Sigmoid colon (tissue), 7 donors: ENCODE measurements at places on chromosomes 3 and 15. TPM values are rescaled to one million over a fixed set of nuclear protein-coding genes. Genes with fewer than 3 reads are reported as not detected.

GRCh38 chr3:1191026-1191425 is 98.2 kb downstream of the CNTN6 start:
- DNase-seq, result no peak

DNA sequence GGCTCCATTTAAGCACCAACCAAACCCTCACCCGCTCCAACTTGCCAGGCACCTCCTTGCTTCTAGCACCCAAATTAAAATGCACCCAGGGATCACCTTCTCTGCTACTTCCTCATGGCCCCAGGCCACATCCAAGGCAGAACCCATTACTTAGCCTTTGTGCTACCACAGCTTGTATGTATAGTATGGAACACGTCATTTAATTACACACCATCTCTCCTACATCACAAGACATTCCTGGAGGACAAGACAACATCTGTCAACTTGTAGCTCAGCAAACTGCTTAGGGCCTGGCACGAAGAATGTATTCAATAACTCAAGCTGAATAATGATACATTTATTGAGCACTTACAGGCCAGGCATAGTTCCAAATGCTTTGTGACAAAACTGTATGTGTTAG is 23.3 kb downstream of the ZDHHC3 start:
- DNase-seq, result no peak

DNA sequence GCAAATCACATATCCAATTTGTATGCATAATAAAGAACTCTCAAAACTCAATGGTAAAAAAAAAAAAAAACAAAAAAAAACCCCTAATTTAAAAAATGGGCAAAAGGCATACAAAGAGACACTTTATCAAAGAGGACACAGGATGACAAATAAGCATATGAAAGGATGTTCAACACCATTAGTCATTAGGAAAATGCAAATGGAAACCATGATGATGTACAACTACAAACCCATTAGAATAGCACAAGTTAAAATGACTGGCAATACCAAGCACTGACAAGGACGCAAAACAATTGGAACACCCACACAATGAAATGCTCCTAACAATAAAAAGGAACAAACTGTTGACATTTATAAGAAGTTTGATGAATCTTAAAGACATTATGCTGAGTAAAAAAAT is 63.4 kb upstream of the ADAMTS17 start:
- no peak for DNase-seq

- no peak for DNase-seq
These were observed 240.6 kb upstream of the TOPAZ1 start for GRCh38 chr3:44001072-44001471.

DNA sequence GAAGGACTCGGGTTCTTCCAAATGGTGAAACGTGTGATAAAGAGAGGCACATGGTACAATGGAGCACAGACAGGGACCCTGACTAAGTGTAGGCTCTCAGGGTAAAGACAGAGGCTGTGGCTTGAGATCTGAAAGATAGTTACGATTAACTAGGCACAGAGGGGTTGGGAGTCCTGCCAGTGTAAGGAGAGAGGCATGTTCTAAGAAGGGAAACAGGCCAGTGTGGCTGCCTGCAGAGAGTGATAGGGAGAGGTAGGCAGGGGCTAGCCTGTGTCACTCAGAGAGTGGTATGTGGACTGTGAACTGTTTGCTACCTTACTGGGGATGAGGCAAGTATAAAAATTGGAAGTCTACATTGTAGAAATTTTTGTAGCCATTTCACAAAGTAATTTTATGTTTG is 109.5 kb downstream of the PEX5L start:
- no peak for DNase-seq

DNA sequence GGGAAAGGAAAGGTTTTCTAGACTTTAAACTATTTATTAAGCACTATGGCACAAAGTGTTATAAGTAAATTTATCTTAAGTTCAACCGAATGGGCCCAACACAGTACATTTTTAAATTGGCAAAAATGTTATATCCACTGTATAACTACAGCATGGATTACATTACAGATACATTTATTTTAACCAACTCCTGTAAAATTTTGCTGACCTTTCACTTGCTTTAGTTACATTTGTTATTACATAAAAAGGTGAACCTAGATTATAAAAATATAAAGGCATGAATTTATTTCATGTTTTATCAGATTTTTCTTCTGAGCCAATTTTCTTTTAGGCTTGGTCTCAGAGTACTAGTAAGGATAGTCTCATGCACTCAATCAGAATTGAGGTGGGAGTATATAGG is 221.9 kb upstream of the GBE1 start:
- DNase-seq, result no peak

DNA sequence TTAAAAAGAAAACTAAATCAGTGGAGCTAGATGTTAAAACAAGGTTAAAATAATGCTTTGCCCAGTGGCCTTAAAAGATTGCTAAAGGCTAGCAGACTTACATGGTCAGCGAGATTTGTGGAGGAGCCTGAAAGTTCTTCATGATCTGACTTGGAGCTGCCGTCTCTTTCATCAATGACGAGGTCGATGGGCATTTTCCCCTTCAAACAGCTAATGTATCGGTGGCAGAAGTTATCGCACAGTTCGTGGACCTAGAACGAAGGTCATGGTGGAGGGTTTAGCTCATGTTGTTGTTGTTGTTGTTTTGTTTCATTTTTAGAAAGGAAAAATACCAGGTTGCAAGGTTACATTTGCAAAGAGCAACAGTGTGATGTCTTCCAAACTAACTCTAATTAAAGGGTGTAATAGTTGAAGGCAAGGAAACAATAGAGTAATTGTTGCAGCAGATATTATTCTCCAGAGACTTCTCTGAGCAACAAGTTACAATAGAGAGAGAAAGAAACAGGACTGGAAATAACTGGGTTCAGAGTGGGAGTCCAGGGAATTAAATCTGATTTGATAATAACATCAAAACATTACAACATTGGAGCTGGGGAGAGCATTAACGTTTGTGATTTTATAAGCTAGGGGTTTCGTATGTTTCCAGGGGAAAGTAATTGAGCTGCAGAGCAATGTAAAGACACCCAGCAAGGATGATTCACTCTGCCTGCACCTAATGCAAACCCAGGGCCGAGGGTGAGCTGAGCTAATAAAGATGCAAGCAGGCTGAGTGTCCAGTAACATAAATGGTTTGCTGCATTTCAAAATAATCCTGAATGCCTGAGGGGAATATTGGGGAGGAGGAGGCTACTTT is 6.6 kb downstream of the MEIS2 start:
- no peak for DNase-seq

DNA sequence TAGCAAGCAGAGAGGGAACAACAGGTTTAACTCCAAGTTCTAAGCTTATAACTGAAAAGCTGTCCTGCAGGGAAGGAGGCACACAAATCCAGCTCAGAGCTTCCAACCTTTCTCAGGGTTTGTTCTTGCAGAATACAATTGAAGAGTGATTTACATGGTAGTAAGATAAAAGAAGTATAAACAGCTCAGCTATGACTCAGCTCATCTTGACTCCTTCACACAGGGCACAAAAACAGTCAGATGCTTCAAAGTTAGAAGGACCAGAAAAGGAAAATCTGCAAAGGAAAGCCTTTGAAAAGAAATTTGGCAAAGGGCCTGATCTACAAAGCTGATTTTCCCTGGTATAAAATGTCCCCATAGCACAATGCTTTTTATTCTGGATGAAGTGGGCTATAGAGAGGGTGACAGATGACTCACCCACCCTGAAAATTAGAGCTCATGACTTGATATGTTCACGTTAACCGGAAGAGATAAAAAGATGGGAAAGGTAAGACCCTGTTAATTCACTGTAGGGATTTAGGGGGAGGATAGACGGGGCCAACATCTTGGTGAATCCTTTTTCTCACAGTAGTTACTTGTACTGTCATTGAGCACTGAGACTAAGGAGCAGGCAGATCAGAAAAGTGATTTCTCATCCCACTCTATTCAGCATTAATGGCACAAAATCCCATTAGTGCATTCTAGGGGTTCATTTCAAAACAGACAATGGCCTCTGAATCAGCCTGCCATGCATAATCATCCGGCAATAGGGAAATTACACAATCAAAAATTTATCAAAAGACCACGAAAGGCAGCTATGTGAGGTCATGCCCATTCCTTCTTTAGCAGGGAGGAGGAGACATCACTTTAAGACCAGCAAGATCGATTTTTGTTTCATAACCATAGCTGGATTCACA is 143.5 kb downstream of the GAP43 start:
- no peak for DNase-seq

- peak; percentile 71 for DNase-seq
These were observed 365.6 kb downstream of the MAGI1 start for GRCh38 chr3:65672871-65673815.

SKOR1 gene
- 1.6 TPM for total RNA-seq

P2RY12 gene
- 9.3 TPM for total RNA-seq

TRIM42 gene
- not detected for total RNA-seq

ARL6 gene
- total RNA-seq, result 9.1 TPM

RAB6B gene
- 5.8 TPM for total RNA-seq
